ENCODE measurements at places on chromosomes 7 and 10.

DNA sequence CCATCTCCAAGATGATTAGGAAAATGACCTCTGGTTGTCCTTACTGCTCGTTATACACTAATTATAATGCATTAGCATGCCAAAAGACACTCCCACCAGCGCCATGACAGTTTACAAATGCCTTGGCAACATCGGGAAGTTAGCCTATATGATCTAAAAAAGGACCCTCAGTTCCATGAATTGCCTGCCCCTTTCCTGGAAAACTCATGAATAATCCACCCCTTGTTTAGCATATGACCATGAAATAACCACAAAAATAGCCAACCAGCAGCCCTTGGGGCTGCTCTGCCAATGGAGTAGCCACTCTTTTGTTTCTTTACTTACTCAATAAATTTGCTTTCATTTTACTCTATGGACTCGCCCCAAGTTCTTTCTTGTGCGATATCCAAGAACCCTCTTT, 41.6 kb upstream of the KCNMA1 start:
- DNase-seq: no peak

- no peak for DNase-seq
Measured at GRCh38 chr10:129353101-129353500, 113.9 kb upstream of the MGMT start.

- DNase-seq: peak; percentile 53
Measured at GRCh38 chr10:102113956-102114857, 6.0 kb downstream of the LDB1 start.

GRCh38 chr7:3991731-3992231, 690.3 kb upstream of the FOXK1 start:
- DNase-seq: no peak

DNA sequence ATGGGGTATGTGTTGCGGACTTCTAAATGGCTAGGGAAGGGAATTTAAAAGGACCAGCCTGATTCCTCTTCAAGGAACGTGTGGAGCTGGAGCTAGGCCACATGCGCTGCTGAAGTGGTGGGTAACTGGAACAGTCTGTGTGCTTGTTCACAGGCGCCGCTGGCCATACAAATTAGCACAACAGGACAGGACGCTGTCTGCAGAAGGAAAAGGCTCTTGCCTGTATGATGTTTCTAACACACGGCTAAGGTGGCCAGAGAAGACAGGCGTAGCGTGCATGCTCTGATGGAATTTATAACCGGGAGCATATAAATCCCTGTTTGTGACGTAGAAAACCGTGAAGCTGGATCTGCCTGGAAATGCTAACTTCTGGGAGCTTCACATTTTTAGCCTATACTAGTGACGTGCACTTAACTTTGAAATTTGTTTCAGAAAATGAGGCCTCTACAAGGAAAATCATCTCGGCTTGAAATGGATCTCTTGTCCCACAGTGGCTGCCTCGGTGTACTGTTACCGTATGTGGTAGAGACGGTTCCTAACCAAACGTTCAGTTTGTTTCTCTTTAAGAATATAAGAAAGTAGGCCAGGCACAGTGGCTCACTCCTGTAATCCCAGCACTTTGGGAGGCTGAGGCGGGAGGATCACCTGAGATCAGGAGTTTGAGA, 569.4 kb downstream of the PTPRN2 start:
- DNase-seq: peak; percentile 32

GRCh38 chr7:159119851-159120539, 24.7 kb downstream of the VIPR2 start:
- DNase-seq: peak; percentile 3

GRCh38 chr10:27457261-27457945, 46.7 kb upstream of the RAB18 start:
- no peak for DNase-seq

DNA sequence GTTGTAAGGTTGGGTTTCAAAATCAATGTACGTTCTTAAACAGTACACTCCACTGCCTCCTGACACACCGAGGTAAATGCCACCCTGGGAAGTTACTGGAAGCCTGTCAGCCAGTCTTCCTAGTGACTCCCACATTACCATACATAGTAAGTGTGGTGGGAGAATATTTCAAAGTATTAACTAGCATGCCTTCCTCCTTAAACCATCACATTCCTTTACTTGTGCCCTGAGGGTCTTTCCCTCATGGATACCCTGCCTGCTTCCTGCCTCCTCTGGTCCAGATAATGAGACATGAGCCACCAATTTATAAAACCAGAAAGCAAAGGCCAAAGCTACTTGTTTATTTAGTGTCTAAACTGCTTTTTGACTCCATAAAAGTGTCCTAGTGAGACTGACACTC, 23.3 kb upstream of the SORCS3 start:
- no peak for DNase-seq

DNA sequence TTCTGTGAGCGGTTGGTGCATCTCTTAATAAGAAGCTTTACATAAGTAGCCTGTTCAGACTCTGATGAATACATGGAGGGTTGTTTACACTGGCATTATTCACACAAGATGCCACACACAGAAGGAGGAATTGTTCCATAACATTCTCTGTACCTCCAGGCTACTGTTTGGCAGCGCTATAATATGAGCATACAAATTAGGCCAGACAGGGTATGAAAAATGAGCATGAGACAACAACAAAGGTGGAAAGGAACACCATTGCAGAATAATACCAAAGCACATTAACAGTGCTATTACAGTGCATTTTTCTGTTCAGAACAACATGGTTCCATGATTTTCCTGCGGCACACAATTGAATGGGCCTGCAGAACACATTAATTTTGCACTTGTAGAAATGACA, 417.2 kb upstream of the C7orf33 start:
- DNase-seq: no peak

GRCh38 chr7:2572101-2572842, 13.5 kb downstream of the IQCE start:
- no peak for DNase-seq

GRCh38 chr10:3853547-3854303, 68.7 kb upstream of the KLF6 start:
- DNase-seq: no peak

- DNase-seq: peak; percentile 87
Measured at GRCh38 chr7:151248346-151249033, at the start of gene SMARCD3. Gene SMARCD3, minus strand, starts transcription at chr7:151248694. Its CDS starts 132 bp downstream, at chr7:151248562.

DNA sequence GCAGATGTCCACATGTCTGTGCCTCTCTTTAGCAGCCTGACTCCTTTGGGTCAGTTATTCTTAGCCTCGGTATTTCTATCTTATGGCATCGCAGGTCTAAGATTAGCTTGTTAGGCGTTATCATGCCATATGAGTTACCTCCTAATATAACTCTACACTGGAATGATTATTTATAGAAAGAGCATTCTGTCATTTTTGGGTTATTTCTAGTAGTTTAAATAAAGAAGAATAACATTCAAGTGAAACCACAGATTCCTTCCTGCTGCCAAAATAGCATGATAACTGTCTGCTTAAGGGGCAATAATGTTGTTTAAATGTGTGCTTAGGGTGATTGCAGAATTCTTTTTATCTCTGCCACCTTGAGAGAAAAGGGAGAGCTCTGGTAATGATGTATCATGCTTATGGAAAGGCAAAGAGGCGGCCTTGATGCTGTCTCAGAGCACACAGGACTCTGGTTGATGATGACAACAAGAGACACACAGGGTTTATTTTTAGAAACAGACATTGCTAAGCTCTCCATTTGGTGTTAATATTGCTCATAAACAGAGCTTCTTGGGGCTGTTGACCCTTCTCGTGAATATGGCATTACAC, 10.4 kb downstream of the HDAC9 start:
- no peak for DNase-seq

DNA sequence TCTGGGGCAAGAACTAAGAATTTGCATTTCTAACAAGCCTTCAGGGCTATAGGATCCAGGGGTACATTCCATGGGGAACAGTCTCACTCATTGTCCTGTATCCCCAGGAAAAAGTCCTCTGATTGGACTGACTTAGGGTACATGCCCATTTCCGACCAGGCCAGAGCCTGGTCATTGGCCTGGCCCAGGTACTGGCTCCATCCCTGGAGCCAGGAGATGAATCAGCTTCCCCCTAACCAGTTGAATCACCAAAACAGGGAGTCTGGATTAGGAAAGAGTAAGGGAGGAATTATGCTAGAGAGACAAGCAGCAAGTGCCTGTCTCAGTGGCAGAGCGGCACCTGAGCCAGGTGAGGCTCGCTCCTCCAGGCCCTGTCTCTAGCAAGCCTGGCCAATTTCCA, 137.5 kb downstream of the FGFR2 start:
- DNase-seq: no peak

DNA sequence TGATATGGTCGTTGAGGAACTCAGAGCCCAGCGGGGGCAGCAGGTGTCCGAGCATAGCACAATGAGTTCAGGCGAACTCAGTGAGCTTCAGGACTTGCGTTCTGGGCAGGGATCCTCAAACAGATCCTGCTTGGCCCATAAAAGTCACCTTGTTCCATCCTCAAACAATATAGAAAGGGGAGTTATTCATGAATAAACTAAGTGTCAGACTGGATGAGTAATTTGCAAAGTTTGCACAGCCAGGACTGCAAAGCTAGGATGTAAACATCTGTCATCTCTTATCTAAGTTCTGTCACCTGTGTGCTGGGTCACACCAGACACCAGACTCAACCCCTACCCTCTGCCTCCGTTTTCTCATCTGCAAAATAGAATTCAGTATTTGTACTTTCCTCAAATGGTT, 58.0 kb upstream of the PFKP start:
- no peak for DNase-seq

DNA sequence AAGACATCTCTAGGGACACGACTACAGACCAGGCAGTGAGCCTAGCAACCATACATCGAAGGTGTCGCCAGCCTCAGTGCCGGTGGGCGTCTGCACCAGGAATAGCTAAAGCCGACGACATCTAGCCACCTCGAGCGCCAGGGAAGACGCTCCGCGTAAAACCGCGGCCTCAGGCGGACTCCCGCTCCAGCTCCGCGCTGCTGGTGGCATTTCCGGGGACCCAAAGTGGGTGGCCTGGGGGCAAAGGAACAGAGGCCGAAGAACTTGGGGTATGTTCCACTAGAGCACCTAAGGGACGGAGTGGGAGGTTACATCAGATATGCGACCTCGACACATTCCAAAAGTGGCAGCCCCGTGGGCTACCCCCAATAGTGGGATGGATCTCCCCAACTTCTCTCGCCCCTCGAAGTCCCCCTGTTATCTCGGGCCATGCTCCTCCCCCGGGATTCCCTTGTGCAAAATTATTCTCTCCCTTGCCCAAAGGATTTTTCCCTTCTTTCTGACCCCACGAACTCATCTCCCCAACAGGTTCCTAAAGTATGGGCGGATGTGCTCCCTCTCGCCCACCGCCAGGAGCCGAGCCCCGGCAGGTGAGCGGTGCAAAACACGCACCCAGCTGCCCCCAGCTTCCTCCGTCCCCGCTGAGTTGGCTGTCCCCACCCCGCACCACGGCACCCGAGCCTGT, 1.2 kb downstream of the KCNMA1 start:
- DNase-seq: peak; percentile 37

DNA sequence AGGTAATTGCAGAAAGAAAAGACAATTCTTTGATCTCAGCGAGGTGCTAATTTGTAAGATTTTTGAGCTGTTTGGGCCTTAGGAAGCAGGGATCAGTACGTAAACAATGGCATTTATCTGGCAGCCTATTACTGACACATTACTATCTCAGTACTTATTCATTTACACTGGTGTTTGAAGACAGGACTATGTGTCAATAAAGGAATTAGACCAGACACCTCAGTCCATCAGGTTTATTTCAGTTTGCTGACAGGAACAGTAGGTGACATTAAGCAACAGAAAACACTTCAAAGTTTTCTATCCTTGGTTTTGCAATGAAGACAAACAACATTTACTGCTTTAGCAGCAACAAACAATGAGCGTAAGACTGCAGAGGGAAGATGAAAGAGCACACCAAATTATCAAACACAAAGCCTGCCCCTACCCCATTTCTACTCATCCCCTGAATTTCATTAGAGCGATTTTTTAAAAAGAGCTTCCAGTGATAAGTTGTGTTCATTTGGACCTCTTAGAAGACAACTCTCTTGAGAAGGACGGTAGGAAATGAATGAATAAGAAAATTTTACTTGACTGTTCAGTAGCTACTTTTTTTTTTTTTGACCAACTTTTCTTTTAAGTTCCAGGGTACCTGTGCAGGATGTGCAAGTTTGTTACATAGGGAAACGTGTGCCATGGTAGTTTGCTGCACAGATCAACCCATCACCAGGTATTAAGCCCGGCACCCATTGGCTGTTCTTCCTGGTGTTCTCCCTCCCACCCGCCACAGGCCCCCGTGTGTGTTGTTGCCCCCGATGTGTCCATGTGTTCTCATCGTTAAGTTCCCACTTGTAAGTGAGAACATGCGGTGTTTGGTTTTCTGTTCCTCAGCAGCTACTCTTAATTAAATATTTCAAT, 138.8 kb downstream of the DKK1 start:
- no peak for DNase-seq

GRCh38 chr7:105830405-105831301, 45.7 kb downstream of the ATXN7L1 start:
- no peak for DNase-seq

DNA sequence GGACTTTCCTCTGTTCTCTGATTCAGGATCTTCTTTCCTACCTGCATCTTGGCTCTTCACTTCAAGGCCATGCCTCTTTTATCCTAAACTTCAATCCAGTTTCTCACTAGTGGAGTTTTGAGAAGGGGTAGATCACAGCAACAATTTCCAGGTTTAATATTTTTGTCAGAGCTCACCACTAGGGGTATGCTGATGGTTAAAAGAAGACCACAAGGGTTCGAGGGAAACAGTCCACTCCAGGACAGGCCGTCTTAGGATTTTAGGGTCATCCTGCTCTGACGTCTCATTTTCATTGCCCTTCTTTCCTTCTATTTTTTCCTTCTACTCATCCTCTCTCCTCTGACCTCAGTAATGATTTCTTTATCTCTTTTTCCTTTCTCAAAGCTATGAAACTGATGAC, 11.3 kb downstream of the STAG3 start:
- no peak for DNase-seq

DNA sequence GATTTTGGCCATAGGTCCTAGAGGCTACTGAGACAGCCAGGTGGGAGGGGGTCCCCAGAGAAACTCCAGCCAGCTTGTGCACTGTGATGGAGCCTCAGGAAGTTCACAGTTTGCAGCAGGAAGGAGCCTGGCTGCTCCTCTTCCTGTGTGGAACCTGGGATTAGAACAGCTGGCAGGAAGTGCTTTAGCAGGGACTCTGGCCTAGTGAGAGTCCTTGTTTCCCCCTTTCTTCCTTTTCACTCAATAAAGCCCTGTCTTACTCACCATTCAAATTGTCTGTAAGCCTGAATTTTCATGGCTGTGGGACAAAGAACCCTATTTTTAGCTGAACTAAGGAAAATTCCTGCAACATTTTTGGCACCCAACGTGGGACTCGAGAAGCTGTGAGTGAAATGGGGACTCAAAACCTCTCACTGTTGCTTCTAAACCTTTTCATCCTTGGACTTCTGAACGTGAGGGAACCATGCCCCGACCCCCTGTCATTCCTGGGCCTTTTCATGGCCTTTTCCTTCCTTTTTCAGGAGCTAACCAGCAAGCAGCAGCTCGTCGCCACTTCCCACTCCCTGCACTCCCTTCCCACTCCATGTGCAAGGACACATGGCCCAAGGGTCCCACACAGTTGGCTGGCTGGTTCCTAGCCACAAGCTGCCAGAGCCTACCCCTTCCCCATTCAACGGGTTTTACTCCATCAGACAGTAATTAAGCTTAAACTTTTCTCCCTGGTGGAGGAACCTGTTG, 32.8 kb upstream of the SORCS3 start:
- DNase-seq: peak; percentile 25

- no peak for DNase-seq
Measured at GRCh38 chr7:105448181-105448580, 59.5 kb upstream of the SRPK2 start.
